ENCODE measurements at places on chromosomes 1 and 21. TPM values are rescaled to one million over a fixed set of nuclear protein-coding genes. Genes with fewer than 3 reads are reported as not detected.

DNA sequence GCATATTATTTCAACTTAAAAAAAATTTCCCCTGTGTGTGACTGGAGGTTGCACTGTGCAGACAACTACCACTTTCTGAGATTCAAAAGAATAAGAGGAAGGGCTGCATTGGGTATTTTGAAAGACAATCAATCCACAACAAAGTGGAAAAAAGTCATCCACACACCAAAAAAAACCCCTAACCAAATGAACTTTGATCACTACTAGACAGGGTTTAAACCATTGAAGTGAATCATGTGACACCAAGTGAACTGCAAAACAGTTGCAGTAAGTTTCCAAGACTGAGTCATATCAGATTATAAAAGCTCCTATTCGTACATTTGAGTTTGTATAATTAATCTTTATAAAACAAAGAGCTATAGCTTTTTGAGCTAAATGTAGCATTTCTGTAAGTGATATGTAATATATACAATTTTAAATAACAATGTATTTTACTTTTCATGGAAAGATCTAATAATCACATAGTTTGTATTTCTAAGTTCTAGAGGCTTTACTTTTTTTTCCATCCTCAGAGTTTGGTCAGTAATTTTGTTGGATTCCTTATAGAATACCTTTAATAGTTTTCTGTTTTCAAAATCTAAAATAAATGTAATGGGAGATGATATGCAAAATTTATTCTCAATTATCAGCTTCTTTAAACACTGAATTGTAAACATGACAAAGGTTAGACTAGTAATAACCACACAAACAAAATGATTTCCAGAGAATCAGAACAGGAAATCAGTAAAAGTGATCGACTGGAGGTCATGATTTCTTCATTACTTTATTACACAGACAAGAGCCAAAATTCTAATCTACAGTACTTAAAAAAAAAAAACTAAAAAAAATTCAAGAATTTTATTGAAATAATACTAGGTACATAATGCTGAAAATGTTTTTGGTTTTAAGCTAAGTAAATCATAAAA lies 50.5 kb upstream of the GFI1 start:
- DNase-seq, result no peak

GRCh38 chr1:213284626-213285025 lies 233.6 kb downstream of the RPS6KC1 start:
- no peak for DNase-seq

DNA sequence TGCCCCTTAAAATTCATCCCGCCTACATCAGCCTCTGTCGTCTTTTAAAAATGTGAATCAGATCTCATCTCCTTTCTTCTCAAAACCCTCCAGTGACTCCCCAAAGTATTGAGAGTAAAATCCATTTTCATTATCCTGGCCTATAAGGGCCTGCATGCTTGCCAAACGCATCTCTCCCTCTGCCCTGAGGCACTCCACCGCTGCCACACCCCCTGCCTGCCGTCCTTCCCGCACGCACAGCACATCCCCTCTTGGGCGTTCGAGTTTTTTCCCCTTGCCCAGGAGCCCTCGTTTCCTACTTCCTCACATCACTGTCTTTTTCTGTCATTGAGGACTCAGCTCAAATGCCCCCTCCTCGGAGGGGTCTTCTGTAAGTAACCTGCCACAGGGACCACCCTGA lies 53.3 kb upstream of the MTR start:
- DNase-seq, result no peak

GRCh38 chr1:91283421-91283726 lies 121.3 kb downstream of the HFM1 start:
- no peak for DNase-seq

DNA sequence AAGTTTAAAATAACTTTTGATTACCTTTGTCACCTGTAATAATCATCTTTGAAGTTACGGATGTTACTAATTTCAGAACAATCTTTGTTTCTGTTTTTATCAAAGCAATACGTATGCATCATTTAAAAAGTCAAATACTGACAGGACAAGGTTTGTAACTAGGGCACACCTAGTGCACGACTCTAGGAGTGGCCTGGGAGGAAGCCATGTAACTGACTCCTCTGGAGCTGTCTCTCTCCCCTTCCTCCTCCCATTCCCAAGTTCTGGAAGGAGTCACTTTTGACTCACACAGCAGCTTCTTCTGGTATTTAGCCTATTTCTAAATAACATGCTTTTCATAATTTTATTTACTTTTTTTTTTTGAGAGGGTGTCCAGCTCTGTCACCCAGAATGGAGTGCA lies 11.8 kb upstream of the RAP1GAP start:
- DNase-seq, result no peak

- no peak for DNase-seq
Observed at GRCh38 chr1:18527514-18527913, 46.8 kb downstream of the KLHDC7A start.

DISP3 gene
- total RNA-seq, result not detected

GRCh38 chr1:172108161-172108893 lies 267.0 kb downstream of the DNM3 start:
- no peak for DNase-seq

UBE2J2 gene
- 25.2 TPM for total RNA-seq

LAMTOR2 gene
- 43.9 TPM for total RNA-seq

SPATA21 gene
- not detected for total RNA-seq

FGR gene
- 10.4 TPM for total RNA-seq

DNA sequence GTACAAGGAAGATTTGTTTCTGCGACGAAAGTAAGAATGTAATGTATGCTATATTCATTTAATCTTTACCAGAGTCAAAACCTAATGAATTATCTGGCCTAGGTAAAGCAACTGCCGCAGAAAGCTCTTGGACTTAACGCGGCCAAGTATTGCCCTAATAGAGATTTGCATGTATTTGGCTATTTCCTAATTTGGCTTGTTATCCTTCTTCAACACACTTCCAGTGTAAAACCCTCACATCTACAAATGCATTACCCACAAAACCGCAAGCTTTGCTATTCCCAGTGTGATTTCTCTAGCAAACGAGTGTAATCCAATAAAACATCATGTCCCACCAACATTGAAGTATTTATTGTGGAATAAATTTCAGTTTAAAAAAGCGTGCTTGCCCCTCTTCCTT lies 123.8 kb upstream of the LMO4 start:
- DNase-seq, result no peak

DNA sequence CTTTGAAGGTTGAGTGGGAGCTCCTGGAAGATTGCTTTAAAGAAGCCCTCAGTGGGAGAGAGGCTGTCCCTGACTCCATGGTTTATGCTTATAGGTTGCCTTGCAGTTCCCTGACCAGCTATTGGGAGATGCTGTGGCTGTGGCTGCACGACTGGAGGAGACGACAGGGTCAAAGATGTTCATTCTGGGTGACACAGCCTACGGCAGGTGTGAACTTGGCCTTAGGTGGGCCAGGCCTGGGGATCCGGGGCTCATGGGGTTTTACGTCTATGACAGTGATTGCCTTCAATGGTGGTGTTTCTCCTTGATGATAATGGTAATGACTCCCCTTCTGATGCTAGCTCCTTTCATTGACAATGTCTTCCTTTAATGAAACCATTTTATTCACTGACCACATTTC lies 692 bp downstream of the DPH2 start:
- no peak for DNase-seq

DNA sequence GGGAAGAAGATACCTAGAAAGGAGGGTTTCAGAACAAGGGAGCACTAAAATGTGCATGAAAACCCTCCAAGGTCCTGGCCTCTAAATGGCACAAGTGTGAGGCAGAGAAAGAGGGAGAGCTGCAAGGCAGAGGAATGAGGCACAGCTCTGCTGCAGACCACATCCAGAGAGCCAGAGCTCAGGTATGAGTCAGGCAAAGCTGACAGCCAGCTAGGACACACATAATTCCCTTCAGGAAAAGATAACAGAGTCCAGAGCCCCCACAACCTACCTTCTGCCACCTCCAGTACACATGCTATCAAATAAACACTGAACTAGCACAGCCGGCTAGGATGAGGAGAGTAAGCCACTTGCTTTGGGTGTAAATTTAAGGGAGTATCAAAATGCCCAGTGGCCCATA lies 62.2 kb downstream of the HSF2BP start:
- DNase-seq, result no peak

TRIM46 gene
- total RNA-seq, result not detected

DNA sequence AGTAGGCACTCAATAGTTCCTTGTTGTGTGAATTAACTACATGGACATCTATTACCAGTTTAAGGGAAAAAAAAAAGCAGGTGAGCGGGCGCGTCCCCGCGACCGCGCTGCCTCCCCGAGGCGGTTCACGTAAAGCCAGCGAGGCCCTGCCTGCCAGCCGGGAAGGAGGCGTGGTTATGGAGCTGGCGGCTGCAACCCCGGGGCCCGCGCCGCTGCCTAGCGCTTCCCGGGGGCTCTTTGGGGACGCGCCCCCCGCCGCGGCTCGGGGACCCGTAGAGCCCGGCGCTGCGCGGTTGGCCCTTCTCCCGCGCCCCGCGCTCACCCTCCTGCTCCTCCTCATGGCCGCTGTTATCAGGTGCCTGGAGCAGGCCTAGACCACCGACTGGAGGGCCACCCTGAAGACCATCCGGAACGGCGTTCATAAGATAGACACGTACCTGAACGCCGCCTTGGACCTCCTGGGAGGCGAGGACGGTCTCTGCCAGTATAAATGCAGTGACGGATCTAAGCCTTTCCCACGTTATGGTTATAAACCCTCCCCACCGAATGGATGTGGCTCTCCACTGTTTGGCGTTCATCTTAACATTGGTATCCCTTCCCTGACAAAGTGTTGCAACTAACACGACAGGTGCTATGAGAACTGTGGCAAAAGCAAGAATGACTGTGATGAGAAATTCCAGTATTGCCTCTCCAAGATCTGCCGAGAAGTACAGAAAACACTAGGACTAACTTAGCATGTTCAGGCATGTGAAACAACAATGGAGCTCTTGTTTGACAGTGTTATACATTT lies 2.6 kb upstream of the CC2D1B start:
- DNase-seq, result no peak

DNA sequence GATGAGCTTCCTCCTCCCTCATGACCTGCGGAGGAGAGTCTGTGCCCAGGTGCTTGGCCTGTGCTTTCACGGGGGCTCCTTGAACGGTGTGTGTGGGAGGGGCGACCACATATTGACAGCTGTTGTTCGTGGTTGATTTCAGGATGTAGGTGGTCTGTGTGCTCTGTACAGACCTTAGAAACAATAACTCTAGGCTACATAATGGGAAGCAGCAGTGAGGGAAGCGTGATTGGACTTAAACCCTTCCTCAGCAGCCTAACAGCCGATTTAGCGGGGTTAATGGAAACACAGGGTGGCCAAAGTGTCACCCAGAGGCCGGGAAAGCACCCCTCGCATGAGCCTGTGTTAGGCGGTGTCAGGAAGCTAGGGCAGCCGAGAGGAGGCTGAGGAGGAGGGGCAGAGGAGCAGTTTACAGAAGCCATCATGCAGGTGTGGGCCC lies 56.0 kb downstream of the TBCE start:
- DNase-seq, result no peak

AMY1B gene
- total RNA-seq, result not detected

Measured in ascending aorta (tissue), 2 donors.